ENCODE measurements at places on chromosomes 1 and 21. TPM values are rescaled to one million over a fixed set of nuclear protein-coding genes. Genes with fewer than 3 reads are reported as not detected.

- no peak overlapping the region for H3K27ac ChIP-seq
- no peaks in the 10 kb centered on the region for H3K4me1 ChIP-seq
- H3K27me3 ChIP-seq = peaks cover 5% of the 10 kb centered on the region
- no peak for DNase-seq
- no peak overlapping the region for H3K4me3 ChIP-seq
Observed at GRCh38 chr1:67264899-67265298, 42.8 kb upstream of the IL12RB2 start.

GRCh38 chr1:55382806-55383305 lies 167.7 kb upstream of the USP24 start:
- no peak overlapping the region for H3K27ac ChIP-seq
- no peaks in the 10 kb centered on the region for H3K27me3 ChIP-seq
- H3K4me1 ChIP-seq = peaks cover 14% of the 10 kb centered on the region
- no peak overlapping the region for H3K4me3 ChIP-seq

DNA sequence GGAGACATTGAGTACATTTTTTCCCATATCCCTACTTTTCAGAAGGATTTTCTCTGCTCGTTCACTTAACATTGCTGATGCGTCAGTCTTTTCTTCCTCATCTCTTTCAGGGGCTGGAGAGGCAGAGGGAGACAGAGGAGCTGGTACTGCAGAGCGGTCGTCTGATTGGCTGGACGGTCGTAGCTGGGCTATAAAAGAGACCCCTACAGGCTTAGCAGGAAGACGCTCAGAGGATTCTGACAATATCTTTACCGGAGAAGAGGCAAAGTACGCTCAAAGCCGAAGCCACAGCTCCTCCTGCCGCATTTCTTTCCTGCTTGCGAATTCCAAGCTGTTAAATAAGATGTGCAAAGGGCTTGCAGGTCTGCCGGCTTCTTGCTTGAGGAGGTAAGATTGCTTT lies at the start of gene RGS4:
TSS of gene RGS4 (plus strand) at position 220 of the 400 bp plus-strand sequence. CDS start at position 344, 124 bp downstream.
- no peaks in the 10 kb centered on the region for H3K36me3 ChIP-seq
- peak within 1 kb of the TSS; percentile 30 for H3K4me3 ChIP-seq
- no peak within 1 kb of the TSS for H3K27ac ChIP-seq
- peak; percentile 98 for DNase-seq

DNA sequence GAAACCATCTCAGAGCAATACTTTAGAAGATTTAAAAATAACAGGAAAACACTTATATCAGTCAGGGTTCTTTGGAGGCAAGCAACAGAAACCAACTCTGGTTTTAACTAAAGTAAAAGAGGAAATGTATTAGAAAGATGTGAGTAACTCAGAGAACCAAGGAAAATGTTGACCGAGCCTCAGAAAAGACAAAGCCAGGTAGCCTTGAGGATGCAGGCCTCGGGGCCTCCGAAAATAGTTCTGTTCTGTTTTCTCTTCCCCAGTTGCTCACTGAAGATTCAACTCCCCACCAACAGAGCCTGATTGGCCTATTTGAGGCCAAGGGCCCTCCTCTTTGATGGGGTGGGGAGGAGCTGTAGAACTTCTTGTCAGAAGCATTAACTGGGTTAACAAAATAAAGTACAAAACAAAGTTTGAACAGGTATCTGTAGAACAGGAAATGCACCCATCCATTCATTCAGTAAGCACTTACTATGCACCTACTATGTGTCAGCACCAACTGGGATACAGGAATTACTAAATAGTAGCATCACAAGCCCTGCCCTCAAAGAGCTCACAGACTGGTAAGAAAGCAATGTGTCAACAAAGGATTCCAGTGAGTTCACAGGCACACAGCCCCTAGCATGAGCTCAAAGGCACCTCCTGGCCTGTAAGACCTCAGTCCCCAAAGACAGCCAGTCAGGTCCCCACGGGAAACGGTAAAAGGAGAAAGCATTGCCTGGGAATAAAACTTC lies 12.6 kb downstream of the SLAMF8 start:
- H3K36me3 ChIP-seq = no peaks in the 10 kb centered on the region
- no peaks in the 10 kb centered on the region for H3K4me1 ChIP-seq
- DNase-seq = no peak
- H3K27me3 ChIP-seq = no peaks in the 10 kb centered on the region

GRCh38 chr1:9782897-9783296 lies 40.9 kb downstream of the CLSTN1 start:
- no peaks in the 10 kb centered on the region for H3K36me3 ChIP-seq
- H3K4me1 ChIP-seq = peaks cover 2% of the 10 kb centered on the region
- DNase-seq = no peak
- H3K4me3 ChIP-seq = no peak overlapping the region

DNA sequence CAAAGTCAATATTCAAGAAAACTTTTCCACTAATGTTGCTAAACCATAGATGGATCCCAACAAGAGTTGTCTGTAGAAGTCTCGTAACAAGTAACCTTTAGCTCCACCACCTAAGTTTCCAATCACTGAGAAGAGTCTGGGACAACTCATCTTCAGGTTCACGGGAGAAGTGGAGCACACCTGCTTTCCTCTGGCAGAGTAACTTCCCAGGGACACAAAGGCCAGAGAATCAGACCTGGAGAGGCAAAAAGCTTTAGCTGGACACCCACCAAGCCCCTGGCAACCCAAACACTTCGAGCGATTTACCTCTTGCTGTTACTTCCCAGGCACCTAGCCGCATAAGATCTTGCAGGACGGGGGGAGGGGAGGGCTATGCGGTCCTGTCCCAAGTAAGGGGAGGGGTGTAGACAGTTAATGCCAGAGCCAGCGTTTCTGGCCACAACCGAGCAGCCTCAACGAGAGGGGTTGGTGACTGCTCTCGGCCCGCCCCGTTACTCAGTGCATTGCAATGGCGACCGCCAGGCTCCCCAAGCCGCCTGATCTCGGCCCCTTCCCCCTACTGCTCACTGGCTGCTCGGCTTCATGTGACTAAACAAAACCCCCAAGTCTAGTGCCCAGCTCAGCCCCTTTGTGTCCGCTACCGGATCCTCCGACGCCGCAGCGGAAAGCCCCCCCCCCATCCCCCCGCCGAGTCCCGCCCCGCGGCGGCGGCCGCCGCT lies 709 bp downstream of the ZNF644 start:
- no peaks in the 10 kb centered on the region for H3K36me3 ChIP-seq
- no peaks in the 10 kb centered on the region for H3K4me1 ChIP-seq
- peak; percentile 89 for DNase-seq
- H3K27ac ChIP-seq = peak overlapping the region; percentile 83
- peak overlapping the region; percentile 65 for H3K4me3 ChIP-seq

DNA sequence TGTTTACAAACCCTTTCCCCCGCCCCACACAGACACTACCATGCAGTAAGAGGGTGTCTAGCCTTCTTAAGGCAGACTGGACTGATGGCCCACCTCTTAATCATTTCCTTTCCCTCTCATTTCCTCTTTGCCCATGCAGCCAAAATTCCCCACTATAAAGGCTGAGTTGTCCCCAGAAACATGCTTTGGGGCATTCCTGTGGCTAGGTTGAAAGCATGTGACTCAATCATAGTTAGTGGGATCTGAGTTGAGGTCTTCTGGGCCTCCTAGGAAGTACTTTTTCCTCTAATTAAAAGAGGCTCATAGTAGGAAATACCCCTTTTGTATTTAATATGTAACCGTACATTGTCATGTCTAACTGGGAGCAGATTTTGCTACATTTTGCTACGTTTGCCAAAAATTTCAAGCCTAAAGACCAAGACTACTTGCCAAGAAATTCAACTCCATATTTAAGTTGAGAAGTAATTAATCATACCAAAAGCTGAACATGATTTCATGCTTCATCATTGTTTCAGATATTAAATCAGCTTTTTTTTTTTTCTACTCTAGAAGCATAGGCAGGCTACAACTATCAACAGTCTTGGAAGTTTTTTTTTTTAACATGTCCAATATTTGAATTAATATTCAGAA lies 174.7 kb downstream of the ADGRL4 start:
- H3K36me3 ChIP-seq = no peaks in the 10 kb centered on the region
- DNase-seq = peak; percentile 96
- H3K27me3 ChIP-seq = no peaks in the 10 kb centered on the region
- no peak overlapping the region for H3K4me3 ChIP-seq

The HMGN2 gene
- 460 TPM for polyA plus RNA-seq

The HEYL gene
- polyA plus RNA-seq = 0.02 TPM

The CD84 gene
- polyA plus RNA-seq = not detected

The RO60 gene
- 10.9 TPM for polyA plus RNA-seq

The MPL gene
- 0.12 TPM for polyA plus RNA-seq

The CCDC27 gene
- polyA plus RNA-seq = not detected

Data from IMR-90 (cell line).